GM23338 (cell line): ENCODE measurements at places on chromosomes 5 and 9.

DNA sequence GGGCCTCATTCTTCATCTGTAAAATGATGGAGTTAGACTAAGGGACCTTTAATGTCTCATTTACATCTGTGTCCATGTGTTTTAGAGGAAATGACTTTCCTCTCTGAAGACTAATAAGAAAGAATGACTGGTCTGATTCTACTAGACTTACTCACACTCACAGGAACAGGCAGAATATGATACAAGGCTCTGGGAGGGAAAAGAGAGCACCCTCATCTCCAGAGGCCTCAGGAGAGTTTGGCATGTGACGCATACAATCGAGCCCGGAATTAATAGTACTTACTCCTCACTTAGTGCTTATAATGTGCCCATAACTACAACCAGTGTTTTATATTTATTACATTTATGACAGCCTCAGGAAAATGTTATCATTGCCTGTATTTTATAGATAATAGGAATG is 608.7 kb downstream of the KCTD16 start:
- no peak for DNase-seq

DNA sequence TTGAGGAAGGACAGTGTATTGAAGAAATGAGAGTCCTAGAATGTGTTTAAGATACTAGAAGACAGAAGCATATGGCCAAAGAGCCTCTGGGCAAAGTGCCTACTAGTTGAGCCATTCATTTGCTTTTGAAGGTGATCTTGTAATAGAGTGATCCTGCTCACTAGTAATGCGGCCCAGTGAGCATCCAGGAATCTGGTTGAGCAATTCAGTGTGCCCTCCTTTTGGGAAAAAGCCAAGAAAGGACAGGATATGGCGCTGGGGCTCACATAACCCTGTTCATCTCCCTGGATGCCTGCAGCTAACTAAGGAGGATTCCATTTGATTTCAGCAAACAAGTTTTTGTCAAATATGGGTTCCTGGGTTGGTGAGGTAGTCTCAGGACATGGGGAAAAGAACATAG is 16.3 kb downstream of the ADAM19 start:
- no peak for DNase-seq

GRCh38 chr5:132344775-132345514 is 24.6 kb upstream of the SLC22A5 start:
- no peak for DNase-seq

GRCh38 chr5:97752871-97753270 is 569.8 kb upstream of the RIOK2 start:
- no peak for DNase-seq

DNA sequence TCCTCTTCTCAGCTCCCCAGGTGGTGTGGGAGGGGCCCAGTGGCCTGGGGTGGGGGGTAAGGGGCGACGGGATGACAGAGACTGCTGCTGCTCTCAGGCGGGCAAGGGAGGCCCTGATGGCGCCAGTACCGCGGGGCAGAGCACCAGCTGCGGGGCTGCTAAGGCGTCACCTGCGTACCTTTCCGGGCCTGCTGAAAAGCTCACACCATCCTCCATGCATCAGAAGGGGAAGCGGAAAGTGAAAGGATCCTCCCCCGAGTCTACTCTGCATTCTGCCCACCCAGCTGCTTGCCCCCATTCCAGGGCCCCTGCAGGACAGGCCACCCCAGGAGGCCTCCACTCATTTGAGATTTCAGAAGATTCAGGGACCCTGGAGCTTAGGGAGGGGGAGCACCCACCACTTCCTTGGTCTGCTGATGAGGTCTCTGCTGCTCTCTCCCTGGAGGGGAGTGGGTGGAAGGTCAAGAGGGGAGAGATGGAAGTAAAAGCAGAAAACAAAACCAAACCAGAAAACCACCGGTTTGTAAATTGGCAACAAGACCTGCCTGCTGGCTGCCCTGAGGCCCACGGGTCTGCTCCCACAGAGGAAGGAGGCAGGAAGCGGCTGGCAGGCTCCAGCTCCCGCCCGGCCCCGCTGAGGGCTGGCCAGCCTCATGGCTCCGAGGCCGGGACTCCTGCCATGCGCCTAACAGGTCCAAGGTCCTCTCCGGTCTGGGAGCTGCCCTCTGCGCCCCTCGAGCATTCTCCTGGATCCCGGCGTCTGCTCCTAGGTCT is 33.6 kb downstream of the PRRT1B start:
- no peak for DNase-seq

- DNase-seq, result no peak
Measured at GRCh38 chr5:151171529-151171928, 13.9 kb upstream of the ANXA6 start.

- DNase-seq, result peak; percentile 99
Measured at GRCh38 chr5:176447978-176448608, at the start of gene FAF2. TSS of gene FAF2 (plus strand) at chr5:176448385. CDS start at chr5:176448408, 23 bp downstream.

GRCh38 chr5:78300464-78301045 is 6.1 kb upstream of the AP3B1 start:
- peak; percentile 24 for DNase-seq

DNA sequence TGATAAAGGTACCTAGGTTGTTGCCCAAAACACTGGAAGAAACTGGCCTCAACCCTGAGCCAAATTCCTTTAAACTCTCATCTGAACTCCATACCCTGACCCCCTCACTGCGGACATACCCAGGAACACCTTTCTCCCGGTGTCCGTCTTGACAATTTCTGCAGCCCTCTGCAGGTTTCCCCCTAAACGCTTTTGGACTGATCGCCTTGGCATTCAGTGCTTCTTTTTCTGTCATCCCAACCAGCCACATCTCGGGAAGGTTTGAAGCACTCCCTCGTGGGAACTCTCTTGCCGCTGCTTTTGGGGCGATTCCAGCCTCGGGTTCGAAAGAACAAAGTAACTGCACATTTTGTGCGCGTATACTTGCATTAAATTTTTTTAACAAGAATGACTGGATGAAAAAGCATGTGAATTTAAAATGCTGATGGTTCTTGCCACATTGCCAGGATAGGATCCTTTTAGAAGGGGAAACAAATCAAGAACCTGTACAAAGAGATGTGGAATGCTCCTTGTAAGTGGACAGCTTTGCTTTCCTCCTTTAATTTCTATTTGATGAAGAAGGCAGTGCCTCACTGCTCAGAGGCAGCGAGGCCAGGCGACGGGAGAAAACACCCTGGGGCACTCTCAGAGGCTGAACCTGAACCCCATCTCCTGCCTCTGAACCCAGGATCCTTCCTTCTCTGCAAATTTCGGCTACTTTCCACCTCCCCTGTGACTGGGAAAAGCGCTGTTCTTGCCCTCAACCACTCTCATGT is 615 bp downstream of the PSMD5 start:
- peak; percentile 29 for DNase-seq

- peak; percentile 61 for DNase-seq
Measured at GRCh38 chr5:155700333-155700732, 626.6 kb upstream of the SGCD start.

GRCh38 chr9:2344436-2344835 is 277.2 kb upstream of the VLDLR start:
- no peak for DNase-seq

DNA sequence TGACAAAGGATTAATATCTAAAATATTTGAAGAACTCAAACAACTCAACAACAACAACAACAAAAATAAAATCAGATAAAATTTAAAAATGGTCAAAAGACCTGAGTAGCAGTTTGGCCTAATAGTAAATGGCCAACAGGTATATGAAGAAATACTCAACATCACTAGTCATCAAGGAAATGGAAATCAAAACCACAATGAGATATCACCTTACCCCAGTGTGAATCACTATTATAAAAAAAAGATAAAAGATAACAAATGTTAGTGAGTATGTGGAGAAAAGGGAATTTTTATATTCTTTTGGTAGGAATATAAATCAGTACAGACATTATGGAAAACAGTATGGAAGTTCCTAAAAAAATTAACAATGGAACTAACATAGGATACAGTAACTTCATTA is 247.9 kb upstream of the TRPC7 start:
- DNase-seq, result no peak
